ENCODE measurements at places on chromosomes 6 and 20.

GRCh38 chr6:78947962-78948361 is 80.6 kb downstream of the IRAK1BP1 start:
- peak; percentile 68 for DNase-seq

- DNase-seq: no peak
Measured at GRCh38 chr6:16503970-16504415, 257.3 kb downstream of the ATXN1 start.

GRCh38 chr6:85135376-85136094 is 314.3 kb upstream of the NT5E start:
- no peak for DNase-seq

DNA sequence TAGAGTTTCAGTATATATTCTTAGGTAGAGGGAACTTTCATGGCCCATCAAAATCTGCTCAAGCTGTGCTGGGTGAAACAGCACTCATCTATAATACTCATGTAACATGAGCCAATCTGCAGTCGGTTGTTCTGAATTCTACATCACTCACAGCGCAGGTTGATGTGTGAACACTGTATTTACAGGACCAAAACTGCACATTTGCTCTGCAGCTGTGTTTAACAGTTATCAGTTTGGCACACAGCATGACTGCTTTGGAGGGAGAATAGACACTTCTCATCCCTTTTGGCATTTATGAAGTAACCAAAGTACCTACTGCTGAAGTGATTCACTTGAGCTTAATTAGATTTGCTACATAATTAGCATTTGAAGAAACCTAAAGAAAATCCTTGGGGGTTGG is 225.1 kb downstream of the BCKDHB start:
- no peak for DNase-seq

DNA sequence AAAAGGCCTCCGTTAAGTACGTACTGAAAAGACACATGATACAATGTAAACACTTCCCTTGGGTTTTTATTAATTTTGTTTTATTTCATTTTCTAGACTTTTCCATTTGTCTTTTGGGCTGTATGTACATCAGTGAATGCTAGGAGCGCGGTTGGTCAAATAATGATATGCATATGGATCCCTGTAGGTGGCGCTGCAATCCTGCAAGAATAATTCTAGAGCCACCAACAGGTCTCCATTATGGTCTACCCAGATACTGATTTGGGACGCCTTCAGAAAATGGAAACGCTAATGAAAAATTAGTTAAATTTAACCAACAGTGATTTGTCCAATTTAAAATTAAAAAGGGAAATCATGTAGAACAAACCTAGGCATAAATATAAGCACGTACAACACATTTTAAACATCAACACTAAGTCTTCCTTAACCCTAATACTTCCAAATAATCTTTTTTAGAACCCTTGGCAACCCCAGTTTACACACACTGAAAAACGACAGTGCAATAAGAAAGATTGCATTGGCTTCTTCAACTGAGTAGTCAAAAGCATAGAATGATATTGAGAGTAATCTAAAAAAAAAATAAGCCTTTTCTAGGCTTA is 433.5 kb downstream of the RFPL4B start:
- peak; percentile 84 for DNase-seq
